Endothelial cell (in vitro differentiated cells): ENCODE measurements at places on chromosomes 12 and 14.

DNA sequence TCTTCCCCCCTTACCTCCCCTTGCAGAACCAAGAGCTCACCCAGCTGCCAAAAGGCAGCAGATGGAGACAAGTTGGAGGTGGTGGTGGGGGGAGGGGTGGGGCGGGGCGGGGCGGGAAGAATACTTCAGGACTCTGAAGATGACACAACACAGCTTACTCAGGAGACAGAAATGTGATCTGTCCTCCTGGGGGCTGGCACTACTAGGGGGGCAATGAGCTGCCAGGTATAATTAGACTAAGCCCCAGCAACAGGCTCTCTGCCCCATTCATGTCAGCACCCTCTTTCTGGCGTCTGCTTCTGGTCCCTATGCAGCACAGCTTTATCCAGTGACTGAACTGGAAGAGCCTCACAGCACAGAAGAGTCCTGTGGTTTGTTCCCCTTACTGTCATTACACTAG is 407.0 kb downstream of the MED13L start:
- H3K36me3 ChIP-seq = no peaks in the 10 kb centered on the region
- no peaks in the 10 kb centered on the region for H3K4me1 ChIP-seq
- peaks cover 4% of the 10 kb centered on the region for H3K27me3 ChIP-seq
- H3K27ac ChIP-seq = no peak overlapping the region
- H3K4me3 ChIP-seq = no peak overlapping the region
- DNase-seq = no peak

- no peak overlapping the region for H3K27ac ChIP-seq
- no peaks in the 10 kb centered on the region for H3K36me3 ChIP-seq
- H3K27me3 ChIP-seq = peaks cover 5% of the 10 kb centered on the region
- DNase-seq = no peak
- H3K4me1 ChIP-seq = peaks cover 18% of the 10 kb centered on the region
These were observed 19.0 kb downstream of the ASB2 start for GRCh38 chr14:93957333-93957710.

GRCh38 chr12:104406164-104406563 is 50.6 kb upstream of the CHST11 start:
- H3K4me1 ChIP-seq = no peaks in the 10 kb centered on the region
- H3K27me3 ChIP-seq = no peaks in the 10 kb centered on the region
- H3K27ac ChIP-seq = no peak overlapping the region
- peaks cover 7% of the 10 kb centered on the region for H3K36me3 ChIP-seq
- no peak for DNase-seq

GRCh38 chr14:69673578-69674305 is 62.3 kb downstream of the SUSD6 start:
- no peak for DNase-seq
- peaks cover 58% of the 10 kb centered on the region for H3K4me1 ChIP-seq
- H3K27ac ChIP-seq = no peak overlapping the region
- H3K4me3 ChIP-seq = no peak overlapping the region
- H3K36me3 ChIP-seq = peaks cover 36% of the 10 kb centered on the region

DNA sequence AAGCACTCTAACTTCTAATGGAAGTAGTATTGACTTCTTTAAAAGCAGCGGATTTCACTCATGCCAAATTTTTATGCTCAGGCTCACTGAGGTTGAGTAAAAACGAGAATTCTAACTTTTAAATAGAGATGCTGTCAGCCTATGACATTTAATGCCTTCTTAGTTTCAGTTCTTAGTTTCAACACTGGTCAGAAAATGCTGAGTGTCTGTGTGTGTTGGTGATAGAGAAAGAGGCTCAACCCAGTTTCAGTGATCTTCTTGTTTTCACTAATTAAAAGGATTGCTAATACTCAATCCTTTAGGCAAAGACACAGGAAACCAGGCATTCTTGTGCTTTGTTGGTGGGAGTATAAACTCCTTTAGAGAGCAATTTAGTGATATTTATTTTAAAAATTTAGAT is 31.0 kb downstream of the PEBP1 start:
- no peak overlapping the region for H3K4me3 ChIP-seq
- H3K27me3 ChIP-seq = no peaks in the 10 kb centered on the region
- H3K27ac ChIP-seq = no peak overlapping the region
- peaks cover 8% of the 10 kb centered on the region for H3K4me1 ChIP-seq

DNA sequence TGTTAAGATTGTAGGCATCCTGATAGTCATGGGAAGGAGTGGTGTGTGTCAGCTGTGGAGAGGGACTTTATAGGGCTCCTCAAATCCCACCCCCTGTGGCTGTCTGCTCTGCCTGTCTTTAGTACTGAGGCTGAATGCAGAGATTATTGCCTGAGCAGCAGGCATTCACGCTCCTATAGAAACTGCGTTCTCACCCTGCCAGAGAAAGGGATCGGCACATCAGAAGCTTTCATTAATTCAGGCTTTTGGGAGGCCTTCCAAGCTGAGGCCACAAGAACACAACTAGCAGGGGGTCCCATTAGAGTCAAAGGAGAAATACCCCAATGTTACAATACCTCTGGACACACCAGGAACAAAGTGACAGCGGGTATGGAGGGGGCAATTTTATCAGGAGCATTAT is 12.6 kb downstream of the KCNK10 start:
- H3K36me3 ChIP-seq = no peaks in the 10 kb centered on the region
- no peaks in the 10 kb centered on the region for H3K4me1 ChIP-seq
- H3K4me3 ChIP-seq = no peak overlapping the region
- peaks cover 3% of the 10 kb centered on the region for H3K27me3 ChIP-seq
- no peak overlapping the region for H3K27ac ChIP-seq

GRCh38 chr12:92987362-92987761 is 58.3 kb upstream of the EEA1 start:
- peaks cover 8% of the 10 kb centered on the region for H3K4me1 ChIP-seq
- H3K27ac ChIP-seq = no peak overlapping the region
- H3K4me3 ChIP-seq = no peak overlapping the region
- peak; percentile 14 for DNase-seq

DNA sequence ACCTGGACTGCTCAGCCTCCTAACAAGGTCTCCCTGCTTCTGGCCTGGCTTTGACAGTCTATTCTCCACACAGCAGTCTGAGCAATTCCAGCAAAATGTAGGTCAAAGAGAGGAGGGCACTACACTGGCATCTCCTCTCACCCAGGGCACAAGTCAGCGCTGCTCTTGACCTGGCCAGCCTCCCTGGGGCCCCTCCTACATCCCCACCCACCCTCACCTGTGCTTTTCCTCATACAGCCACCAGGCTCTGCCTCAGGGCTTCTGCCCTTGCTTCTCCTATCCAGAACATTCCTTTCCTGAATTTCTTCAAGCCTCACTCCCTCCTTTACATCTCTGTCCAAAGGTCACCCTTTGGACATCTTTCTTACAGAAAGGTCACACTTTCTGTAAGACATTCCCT is 33.7 kb downstream of the GALNT4 start:
- no peak for DNase-seq
- peaks cover 26% of the 10 kb centered on the region for H3K36me3 ChIP-seq
- H3K27me3 ChIP-seq = no peaks in the 10 kb centered on the region
- no peak overlapping the region for H3K27ac ChIP-seq
- H3K4me3 ChIP-seq = no peak overlapping the region

DNA sequence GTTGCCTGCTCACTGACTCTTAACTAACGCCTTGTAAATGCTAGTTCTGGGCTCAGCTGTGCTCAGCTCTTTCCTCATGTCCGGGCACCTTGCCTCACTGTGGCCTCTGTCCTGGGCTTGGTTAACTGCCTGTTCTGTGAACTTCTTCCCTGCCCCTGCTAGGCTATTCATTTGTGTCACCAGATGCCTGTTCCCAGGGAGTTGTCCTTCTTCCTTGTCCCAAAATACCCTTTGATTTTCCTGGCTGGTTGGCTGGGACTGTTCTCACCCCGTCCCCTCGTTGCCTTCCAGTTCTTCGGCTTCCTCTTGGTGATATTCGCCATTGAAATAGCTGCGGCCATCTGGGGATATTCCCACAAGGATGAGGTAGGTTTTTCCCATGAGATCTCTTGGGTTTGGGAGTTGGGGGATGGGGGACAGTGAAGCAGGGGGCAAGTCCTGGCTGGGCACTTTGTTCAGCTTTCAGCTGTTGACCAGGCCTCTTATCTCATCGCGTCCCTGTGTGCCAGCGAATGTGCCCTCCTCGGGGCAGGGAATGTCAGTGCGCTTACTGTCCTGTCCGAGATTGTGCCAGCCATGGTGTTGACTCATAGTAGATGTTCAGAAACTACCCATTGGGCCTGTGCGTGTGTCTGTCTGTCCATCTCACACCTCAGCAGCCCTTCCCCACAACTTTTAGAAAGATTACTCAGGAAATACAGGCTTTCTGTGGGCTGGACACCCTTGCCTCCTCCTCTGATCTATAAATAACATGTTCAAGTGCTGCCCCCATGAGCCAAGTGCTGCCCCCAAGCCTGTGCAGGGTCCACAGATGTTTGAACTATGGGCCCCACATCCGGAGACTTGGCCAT is 33.1 kb downstream of the CD9 start:
- peak overlapping the region; percentile 40 for H3K4me3 ChIP-seq
- peak overlapping the region; percentile 6 for H3K27ac ChIP-seq
- H3K27me3 ChIP-seq = peaks cover 9% of the 10 kb centered on the region
- H3K36me3 ChIP-seq = peaks cover 35% of the 10 kb centered on the region

GRCh38 chr12:131424270-131424669 is 286.6 kb upstream of the SFSWAP start:
- H3K4me3 ChIP-seq = no peak overlapping the region
- H3K27ac ChIP-seq = no peak overlapping the region
- no peaks in the 10 kb centered on the region for H3K36me3 ChIP-seq
- H3K4me1 ChIP-seq = no peaks in the 10 kb centered on the region
- no peak for DNase-seq

GRCh38 chr12:28817524-28817923 is 331.6 kb upstream of the FAR2 start:
- no peaks in the 10 kb centered on the region for H3K36me3 ChIP-seq
- H3K27ac ChIP-seq = no peak overlapping the region
- H3K4me1 ChIP-seq = no peaks in the 10 kb centered on the region
- DNase-seq = no peak

DNA sequence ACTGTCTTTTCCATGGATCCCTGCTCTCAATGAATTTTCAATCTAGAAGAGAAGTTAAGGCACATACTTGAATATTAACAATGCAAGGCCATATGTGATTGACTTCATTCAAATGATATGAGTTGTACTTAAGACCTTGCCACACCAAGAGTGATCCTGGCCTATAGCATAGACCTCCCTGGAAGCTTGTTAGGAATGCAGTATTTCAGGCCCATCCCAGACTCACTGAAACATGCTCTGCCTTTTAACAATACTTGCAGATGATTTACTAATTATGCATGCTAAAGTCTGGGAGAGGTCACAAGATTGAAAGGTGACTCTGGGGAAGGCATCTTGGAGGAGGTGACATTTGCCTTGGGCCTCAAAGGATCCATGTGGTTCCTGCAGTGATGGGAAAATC is 43.2 kb downstream of the RFX4 start:
- H3K4me3 ChIP-seq = no peak overlapping the region
- no peak for DNase-seq
- no peaks in the 10 kb centered on the region for H3K27me3 ChIP-seq
- peaks cover 5% of the 10 kb centered on the region for H3K4me1 ChIP-seq

DNA sequence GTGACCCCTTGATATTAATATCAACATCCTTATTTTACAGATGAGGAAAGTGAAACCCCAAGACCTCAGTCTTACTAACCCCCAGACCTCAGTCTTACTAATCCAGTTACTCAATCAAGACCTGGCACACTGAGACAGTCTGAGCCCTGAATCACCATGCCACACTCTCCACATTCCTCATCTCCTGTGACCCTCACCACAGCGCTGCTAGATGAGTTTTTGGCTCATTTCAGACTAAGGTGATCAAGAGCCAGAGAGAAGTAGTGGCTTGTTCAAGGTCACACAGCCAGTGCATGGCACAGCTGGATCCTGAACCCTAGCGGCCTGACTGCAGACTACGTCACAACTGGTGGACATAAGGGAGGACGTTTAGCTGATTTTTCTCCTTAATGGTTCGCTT is 579.2 kb downstream of the BCL11B start:
- no peak for DNase-seq
- peaks cover 1% of the 10 kb centered on the region for H3K27me3 ChIP-seq
- H3K4me3 ChIP-seq = no peak overlapping the region
- H3K4me1 ChIP-seq = no peaks in the 10 kb centered on the region

GRCh38 chr14:95331708-95332408 is 12.2 kb upstream of the CLMN start:
- H3K36me3 ChIP-seq = peaks cover 3% of the 10 kb centered on the region
- no peak for DNase-seq
- H3K27ac ChIP-seq = no peak overlapping the region
- H3K27me3 ChIP-seq = peaks cover 6% of the 10 kb centered on the region

GRCh38 chr12:61536525-61536924 is 723.7 kb upstream of the USP15 start:
- H3K27me3 ChIP-seq = no peaks in the 10 kb centered on the region
- no peak overlapping the region for H3K27ac ChIP-seq
- no peaks in the 10 kb centered on the region for H3K36me3 ChIP-seq

GRCh38 chr14:68916358-68916941 is 62.7 kb downstream of the ACTN1 start:
- no peak overlapping the region for H3K4me3 ChIP-seq
- peaks cover 14% of the 10 kb centered on the region for H3K4me1 ChIP-seq
- peaks cover 31% of the 10 kb centered on the region for H3K36me3 ChIP-seq
- peaks cover 7% of the 10 kb centered on the region for H3K27me3 ChIP-seq
- H3K27ac ChIP-seq = no peak overlapping the region
- DNase-seq = no peak

DNA sequence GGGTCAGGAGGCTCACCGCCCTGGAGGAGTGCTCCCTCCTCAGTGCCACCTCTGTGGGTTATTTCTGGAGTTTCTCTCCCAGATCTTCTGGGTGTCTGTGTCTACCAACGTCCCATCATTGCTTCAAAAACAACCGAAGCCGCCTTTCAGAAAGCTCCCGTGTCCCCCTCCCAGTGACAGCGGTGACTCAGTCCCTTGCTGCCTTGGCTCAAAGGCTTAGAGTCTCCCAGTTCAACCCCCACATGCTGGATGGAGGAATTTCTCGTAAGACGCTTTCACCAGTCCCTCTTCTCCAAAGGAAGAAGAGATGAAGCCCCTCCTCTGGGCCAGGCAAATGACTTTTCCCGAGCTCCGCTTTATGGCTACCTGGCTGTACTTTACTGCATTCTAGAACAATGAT is 146.6 kb downstream of the RBM19 start:
- no peak overlapping the region for H3K4me3 ChIP-seq
- peaks cover 7% of the 10 kb centered on the region for H3K27me3 ChIP-seq
- H3K4me1 ChIP-seq = peaks cover 6% of the 10 kb centered on the region

DNA sequence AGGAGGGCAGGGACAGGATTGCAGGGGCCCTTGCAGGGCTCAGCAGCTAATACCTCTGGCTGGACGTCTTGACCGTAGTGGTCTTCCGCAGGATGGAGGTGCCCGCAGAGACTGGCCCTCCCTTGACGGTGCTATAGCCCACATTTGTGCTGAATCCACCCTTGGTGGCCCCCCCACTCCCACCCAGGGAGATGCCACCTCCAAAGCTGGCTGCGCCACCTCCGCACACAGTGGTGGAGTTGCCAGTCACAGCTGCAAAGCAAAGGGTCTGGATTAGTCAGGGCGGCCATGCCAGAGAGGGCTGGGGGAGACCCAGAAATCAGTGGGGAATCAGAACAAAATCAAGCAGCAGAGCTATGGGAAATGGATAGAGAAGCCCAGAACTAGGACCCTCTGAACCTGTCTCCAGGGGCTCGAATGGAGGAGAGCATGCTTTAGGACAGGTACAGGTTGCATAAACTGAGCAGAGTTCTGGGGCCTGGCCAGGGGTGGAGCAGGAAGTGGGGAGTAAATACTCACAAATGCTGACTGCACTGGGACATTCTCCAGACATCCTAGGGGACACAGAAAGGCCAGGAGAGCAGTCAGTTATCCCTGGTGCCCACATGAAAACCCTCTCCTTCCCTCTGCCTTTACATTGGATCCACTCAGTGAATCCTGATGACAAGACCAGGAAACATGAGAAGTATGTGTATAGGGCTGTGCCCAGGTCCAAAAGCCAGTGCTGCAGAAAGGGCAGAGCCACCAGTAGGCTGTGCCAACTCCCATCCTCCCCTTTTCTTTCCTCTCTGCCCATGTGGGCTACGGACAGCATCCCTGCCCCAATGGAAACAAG is 8.1 kb upstream of the KRT4 start:
- no peak overlapping the region for H3K4me3 ChIP-seq
- no peak overlapping the region for H3K27ac ChIP-seq
- no peaks in the 10 kb centered on the region for H3K4me1 ChIP-seq
- peaks cover 5% of the 10 kb centered on the region for H3K27me3 ChIP-seq
